NCI-H69 (cell line): ENCODE measurements at places on chromosomes 6 and 20.

DNA sequence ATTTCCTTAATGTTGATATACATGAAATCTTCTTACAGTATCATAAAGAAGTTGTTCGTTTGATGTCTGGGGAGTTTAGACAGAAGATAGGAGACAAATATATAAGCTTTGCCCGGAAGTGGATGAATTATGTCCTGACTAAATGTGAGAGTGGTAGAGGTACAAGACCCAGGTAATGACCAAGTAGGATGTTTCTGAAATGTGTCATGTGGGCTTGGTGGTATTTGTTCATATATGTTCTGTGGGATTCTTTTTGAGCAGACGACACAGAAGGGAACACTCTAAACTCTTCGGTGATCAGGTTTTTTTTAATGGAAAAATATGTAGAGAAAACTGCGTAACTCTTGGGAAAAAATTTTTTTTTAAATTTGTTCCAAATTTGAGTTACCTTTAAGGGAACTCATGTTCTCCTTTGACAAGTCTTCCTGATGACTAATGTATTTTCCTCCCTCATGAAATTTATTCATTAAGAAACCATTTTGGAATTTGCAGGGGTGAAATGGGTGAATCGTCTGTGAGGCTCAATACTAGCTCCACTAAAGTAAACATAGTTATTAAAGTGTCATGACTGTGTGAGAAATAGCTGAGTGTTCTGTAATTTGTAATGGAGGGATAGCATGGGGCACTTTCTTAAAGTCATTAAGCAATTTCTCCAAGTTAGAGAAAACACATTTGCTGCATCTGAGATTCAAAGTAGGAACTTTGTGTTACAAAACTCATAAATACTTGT lies 100.6 kb downstream of the MAP3K4 start:
- DNase-seq: no peak

- no peak for DNase-seq
Observed at GRCh38 chr6:38755874-38756273, 40.8 kb downstream of the DNAH8 start.

DNA sequence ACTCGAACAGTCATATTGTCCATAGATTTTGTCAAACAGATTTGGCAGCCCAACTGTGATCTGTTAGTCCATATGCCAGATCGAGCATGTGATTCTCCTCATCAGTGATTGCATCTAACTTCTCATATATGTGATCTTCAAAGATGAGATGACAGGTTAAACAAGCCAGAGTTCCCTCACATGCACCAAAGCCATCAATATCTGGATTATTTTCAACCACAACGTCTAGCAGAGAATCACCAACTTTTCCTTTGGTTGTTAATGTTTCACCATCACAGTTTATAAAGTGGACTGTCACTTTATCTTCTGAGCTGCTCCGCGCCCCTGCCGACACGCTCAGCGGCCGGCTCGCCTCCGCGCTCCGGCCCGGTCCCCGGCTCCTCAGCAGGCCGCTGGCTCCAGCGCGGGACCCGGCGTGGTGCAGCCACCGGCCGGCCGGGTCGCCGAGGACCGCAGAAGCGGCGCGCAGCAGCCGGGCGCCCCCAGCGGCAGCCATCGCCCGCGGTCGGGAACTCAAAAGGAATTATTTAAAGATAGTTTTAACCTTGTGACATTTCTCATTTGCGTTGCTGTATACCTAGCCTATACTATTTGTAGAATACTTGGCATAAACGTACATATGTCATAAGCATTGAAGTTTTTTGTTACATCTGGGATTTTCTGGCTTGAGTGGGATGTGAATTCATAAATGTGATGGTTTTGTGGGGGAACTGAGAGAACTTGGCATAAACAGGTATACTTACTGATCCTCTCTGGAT lies 40.1 kb upstream of the DYNLRB1 start:
- DNase-seq: no peak

DNA sequence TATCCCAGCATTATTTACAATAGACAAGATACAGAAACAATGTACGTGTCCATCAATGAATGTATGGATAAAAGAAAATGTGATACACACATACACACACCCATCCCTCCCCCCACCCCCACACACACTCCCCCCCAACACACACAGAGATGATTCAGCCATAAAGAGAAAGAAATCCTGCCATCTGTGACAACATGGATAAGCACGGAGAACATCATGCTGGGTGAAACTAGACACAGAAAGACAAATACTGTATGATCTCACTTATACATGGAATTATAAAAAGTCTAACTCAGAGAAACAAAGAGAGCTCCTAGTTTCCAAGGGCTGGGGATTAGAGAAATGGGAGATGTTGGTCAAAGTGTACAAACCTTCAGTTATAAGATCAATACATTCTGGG lies 104.8 kb upstream of the LY86 start:
- DNase-seq: no peak

GRCh38 chr20:48585061-48585870 lies 242.5 kb downstream of the PREX1 start:
- DNase-seq: peak; percentile 88

DNA sequence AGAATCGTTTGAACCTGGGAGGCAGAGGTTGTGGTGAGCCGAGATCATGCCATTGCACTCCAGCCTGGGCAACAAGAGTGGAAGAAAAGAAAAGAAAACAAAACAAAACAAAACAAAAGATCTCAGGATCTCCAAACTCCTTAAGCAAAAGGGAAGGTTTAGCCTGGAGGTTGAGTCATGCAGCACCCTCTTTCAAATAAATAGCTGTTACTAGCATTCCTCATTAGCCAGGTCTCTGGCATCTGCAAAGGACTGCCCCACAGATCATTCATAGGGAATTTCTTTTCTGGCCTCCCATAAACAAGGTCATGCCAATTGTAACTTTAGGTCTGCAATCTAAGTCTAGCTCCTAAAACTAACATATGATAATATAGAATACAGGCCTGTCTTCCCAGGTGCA lies 37.2 kb downstream of the EDN1 start:
- no peak for DNase-seq

- DNase-seq: no peak
Observed at GRCh38 chr6:45275358-45275757, 52.8 kb upstream of the RUNX2 start.

GRCh38 chr6:122660296-122660695 lies 50.1 kb downstream of the PKIB start:
- no peak for DNase-seq

DNA sequence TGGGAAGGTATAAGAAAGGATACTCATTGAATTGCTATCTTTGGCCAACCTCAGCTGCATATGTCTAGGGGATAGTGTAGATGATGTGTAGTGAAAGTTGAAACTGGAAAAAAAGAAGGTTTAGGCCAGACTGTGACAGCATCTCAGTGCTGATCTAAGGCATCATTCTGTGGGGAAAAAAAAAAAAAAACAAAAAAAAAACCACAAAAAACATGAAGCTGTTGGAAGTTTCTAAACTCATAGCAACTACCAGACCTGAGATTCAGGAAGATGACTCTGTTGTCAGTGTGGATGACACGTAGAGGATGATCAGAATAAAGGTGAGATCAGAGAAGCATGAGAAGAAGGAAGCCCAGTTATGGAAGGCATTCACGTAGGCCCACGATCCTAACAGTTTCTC lies 100.8 kb upstream of the CNKSR3 start:
- no peak for DNase-seq

DNA sequence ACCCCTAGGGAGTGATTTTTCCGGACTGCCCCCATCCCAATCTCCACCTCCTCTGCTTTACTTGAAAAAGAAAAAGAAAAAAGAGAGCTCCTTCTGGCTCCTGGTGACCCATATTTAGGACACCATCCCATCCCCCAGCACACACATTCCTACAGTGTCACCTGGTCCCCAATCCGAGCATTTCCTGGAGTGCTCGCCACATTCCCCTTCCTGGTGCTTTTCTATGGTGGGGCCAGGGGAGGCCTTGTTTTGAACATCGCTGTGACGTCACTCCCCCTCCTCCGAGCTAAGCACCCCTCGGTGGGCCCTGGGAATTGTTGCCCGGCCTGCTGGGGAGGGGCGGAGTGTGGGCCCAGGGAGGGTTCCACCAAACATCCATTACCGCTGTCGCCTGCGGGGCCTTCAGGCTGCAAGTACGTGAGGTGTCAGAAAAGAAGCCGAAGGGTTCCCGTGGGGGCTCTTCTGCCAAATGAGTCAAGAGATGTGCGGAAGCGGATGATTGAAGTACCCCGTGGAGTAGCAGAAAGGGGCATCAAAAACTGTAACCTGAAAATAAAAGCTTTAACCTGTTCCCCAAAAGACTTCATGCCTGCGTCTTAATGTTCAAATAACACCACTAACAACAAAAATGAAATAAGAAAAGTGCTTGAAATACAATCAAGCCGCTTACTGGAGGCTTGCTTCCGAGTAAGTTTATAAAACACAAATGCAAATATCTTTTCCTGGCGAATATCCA lies 2.8 kb upstream of the FOXC1 start:
- peak; percentile 76 for DNase-seq

GRCh38 chr6:126632271-126632670 lies 292.4 kb downstream of the CENPW start:
- DNase-seq: no peak

DNA sequence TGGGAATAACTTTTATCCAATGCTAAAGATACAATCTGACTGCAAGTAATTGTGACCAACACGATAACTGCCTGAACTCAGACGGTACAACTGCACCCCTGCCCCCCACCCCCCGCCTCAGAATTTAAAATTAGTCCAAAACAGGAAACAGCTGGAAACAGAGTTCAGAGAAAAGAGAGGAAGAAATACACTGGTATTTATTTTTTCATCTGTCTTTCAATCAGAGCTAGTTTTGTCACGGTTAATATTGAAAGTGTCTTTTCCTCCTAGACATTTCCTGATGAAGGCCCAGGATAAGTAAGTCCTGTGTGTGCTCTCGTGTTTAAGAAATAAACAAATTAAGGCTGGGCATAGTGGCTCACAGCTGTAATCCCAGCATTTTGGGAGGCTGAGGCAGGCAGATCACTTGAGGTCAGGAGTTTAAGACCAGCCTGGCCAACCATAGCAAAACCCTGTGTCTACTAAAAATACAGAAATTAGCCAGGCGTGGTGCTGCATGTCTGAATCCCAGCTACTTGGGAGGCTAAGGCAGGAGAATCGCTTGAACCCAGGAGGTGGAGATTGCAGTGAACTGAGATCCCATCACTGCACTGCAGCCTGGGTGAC lies 21.5 kb downstream of the ACSS1 start:
- no peak for DNase-seq

DNA sequence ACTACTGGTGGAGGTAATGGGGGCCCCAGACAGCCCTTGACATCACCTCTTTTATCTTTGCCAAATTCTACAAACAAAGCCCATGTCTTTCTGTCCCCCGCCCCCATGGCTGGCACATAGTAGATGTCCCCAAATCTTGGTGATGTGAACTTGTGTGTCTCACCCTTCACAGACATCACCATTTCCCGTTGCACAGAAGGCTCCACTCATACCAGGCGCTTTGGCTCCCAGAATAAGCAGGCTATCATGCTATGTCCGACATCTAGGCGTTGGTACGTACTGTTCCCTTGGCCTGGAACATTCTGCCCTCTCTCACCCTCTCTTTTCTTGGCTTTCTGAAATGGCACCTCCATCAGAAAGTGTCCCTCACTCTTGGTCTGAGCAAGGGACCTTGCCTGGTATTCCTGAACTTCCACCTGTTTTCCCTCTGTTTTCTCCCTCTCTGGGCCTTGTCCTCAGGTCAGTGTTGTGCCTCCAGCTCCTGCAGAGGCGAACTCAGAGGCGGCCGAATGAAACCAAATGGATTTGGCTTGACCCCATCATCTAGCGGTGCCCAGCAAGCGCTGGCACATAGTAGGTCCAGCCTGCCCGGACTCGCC lies 968 bp upstream of the CCN5 start:
- no peak for DNase-seq

DNA sequence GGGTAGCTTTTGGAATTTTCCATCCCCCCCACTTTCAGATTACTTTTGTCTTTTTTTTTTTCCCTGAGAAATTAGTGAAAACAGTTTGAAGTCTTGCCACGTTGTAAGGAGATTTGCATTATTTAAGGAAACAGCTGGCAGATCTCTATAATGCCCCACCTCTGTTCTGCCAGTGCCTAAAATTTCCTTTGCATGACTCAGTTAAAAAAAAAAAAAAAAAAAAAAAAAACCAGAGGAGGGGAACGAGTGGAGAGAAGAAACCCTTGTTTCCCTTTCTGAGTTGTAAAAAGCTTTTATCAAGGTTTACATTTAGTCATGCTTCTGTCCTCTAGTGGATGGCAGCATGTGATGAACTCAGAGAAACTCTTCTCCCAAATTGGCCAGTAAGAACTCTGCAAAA lies 33.5 kb downstream of the CARMIL1 start:
- peak; percentile 49 for DNase-seq

DNA sequence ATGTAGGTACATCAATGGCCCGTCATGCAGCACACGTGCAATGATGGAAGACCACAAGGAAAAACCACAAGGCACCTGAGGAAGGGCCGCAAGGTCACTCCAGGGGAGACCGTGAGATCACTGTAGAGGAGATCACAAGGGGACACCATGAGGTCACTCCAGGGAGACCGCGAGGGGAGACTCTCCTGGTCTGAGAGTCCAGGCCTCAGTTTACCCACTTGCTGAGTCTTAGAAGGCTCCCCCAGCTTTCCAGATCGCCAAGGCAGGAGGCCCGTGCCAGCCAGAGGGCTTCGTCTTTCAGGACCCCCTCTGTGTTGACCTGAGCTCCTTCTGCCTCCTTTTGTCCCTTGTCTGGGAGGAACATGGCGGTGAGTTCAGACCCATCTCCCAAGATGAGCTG lies 232.2 kb downstream of the ERMARD start:
- no peak for DNase-seq

GRCh38 chr6:150316936-150317335 lies 51.9 kb upstream of the IYD start:
- no peak for DNase-seq
